MV-4-11 (cell line): ENCODE measurements at places on chromosomes 12 and 14.

DNA sequence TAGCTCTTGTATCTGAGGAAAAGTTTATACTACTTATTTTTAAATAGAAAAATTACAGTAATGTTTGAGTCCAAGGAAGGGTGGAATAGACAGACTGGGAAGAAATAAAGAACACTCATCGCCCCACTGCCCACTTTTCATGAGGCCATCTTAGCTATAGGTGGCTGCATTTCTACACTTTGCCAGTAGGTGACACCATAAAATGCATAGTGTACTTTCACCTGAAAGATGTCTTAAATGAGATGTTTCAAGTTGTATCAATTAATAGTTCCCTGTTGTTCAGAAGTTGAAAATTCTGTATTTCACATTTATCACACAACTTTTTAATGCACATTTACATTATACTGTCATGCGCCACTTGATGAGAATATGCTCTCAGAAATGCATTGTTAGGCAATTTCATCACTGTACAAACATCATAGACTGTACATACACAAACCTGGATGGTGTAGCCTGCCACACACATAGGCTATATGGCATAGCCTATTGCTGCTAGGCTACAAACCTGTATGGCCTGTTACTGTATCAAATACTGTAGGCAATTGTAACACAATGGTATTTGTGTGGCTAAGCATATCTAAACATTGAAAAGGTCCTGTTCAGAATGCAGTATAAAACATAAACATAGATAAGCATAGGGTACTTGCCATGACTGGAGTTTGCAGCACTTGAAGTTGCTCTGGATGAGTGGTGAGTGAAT, 27.6 kb downstream of the PMCH start:
- peak; percentile 32 for DNase-seq

DNA sequence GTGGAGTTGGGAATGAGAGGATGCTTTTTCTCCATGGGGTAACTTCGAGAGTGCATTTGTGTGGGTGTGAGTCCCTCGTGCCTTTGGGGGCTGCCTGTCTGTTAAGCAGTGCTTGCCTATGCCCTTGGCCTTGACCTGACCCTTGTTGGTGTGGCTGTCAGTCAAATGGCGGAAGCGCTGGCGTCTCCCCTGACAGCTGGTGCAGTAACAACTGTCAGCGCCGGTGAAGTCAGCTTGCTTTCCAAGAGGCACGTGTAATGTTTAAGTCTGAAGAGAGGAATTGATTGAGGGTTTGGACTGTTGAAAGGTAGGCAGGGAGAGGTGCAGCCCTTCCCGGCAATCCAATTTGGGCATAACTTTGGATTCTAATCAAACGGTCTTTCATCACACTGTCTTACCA, 211.3 kb downstream of the AACS start:
- no peak for DNase-seq

GRCh38 chr12:2295941-2296461, 243.2 kb downstream of the CACNA1C start:
- peak; percentile 35 for DNase-seq

- DNase-seq: no peak
These were observed 10.9 kb upstream of the MYL2 start for GRCh38 chr12:110931315-110931728.

DNA sequence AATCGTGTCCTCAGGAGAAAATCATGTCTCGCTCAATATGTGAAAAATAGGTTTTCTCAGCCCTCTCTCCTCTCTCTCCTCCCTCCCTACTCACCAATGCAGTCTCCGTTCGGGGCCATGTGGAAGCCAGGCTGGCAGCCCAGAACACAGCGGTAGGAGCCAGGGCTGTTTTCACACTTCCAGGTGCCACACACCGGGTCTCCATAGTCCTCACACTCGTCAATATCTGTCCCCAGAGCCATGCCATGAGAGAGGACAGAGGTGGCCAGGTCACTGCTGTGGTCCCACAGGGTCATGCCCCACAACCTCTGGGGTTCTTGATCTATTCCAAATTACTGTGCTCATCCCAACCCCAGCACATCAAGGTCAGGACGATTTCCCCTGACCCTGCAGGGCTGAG, 13.5 kb downstream of the ISCA2 start:
- DNase-seq: no peak

- no peak for DNase-seq
These were observed 22.4 kb downstream of the MAGOHB start for GRCh38 chr12:10590966-10591365.

DNA sequence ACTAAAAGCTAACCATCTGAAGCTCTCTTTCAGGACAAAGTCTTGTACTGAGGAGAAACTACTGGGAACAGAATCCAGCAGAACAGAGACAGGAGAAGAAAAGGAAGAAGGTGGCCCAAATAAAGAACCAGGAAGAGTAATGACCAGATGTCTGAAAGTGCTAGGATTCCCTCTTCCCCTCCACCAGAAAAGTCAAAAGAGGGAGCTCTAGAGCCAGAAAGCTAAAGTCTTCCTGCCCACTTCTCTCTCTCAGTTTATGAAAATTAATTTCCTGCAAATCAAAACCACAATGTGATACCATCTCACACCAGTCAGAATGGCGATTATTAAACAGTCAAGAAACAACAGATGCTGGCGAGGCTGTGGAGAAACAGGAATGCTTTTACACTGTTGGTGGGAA, 47.2 kb downstream of the SPPL3 start:
- peak; percentile 42 for DNase-seq

- DNase-seq: no peak
These were observed 38.4 kb downstream of the IRF2BPL start for GRCh38 chr14:76990084-76990483.

GRCh38 chr12:33317746-33318145, 121.9 kb downstream of the SYT10 start:
- no peak for DNase-seq

DNA sequence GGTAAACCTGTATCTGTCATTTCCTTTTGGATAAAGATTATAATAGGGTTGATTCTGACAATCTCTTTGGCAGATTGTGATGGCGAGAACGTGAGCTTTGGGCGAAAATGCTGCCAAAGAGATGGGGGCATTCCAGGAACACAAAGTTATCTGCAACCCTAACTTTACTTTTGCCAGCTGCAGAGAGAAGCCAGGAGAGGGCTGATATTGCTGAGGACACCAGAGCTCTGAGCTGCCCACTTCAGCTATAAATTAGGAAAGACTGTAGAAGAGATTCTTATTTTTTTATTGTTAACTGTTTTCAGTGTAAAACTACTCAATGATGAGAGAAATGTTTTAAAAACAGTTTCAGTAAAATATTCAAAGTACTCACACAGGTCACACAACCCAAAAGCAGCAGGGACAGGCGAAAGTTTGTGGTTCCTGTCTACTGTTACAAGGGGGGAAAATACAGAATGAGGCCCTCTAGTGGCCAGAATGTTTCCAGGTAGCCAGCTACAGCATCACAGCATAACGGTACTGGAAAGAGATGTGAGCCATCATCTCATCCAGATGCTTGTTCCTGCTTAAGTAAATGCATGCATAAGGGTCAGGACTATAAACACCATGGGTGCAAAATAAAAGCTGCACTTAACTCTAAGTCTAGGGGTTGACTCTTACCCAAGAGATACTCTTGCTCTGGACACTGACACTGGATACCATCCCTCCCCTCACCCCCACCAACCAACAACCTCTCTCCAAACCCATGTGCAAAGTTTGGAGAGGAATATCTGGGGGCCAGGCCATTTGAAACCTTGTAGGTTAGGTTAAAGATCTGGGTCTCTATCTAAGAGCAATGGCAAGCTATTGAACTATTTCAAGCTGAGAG, 498.4 kb downstream of the RMST start:
- DNase-seq: peak; percentile 0

GRCh38 chr12:106132175-106133135, 6.3 kb downstream of the NUAK1 start:
- no peak for DNase-seq

DNA sequence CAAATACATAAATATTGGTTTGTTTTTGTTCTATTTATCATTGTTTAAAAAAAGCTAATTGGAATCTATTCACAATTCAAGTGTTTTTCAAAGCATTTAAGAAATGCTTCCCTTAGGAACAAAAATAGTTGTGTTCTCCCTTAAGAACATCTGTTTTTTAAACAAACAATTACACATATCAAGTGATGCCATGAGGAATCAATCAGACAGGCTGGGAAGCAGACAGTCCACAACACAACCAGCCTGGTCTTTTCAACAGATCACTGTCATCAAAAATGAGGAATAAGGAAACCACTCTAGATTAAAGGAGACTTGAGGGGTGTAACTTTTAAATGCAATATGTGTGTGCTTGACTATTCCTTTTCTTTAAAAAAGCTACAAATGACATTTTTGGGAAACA, 25.5 kb downstream of the GALC start:
- no peak for DNase-seq

DNA sequence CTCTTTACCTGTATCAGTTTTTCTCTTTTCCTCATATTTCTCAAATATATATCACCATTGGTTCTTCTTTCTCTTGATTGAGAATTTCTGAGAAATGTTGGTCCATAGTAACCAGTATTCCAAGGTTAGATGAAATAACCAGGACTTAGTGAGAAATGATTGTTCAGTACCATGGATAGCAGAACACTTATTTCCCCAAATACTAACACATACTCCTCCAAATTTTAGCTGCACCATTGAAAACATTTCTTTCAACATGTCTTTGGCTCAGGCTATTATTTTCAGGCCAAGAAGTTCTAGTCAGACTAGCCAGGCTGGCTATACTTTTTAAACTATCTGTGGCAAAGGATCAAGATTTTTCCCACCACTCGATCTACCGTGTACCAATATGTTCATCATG, 113.3 kb downstream of the PTPRO start:
- no peak for DNase-seq

GRCh38 chr12:77343291-77343690, 277.9 kb upstream of the E2F7 start:
- no peak for DNase-seq

DNA sequence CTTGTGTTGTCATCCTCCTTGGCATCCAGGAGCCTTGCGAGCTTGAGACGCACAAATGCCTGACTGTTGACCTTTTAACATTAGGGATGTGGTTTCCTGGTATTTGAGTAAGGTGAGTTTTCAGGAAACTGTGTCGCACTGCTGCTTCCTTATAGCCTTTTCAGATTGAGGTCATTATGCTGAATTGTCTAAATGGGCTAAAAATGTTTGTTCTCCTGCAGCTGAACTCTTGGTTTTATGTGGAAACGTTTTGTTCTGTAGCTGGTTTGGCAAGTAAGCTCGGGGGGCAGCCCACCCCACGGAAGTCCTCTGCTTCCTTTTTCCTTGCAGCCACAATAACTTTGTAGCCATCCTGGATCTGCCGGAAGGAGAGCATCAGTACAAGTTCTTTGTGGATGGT, 5.7 kb downstream of the PRKAB1 start:
- DNase-seq: no peak

GRCh38 chr12:117967043-117967442, 1.7 kb downstream of the KSR2 start:
- DNase-seq: no peak

- DNase-seq: no peak
These were observed 247.3 kb downstream of the LRIG3 start for GRCh38 chr12:58673021-58673420.

- peak; percentile 7 for DNase-seq
These were observed 36.6 kb downstream of the SLC16A7 start for GRCh38 chr12:59632408-59632807.

DNA sequence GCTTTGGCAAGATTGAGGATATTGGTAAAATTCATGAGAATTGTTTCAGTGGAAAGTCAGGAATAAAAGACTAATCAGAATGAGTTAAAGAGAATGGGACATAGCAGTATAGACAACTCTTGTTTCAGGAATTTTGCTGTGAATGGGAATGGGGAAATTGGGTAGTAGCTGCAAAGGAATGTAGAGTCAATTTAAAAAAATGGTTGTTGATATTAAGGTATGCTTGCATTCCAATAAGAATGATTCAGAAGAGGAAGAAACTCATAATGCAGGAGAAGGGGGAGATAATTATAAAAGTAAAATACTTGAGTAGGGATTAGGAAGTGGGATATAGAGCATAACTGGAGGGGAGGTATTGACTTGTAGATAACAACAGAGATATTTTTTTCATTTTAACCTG, 40.7 kb downstream of the MNAT1 start:
- no peak for DNase-seq

- no peak for DNase-seq
These were observed 419.4 kb downstream of the SNAPC1 start for GRCh38 chr14:62181591-62181990.

DNA sequence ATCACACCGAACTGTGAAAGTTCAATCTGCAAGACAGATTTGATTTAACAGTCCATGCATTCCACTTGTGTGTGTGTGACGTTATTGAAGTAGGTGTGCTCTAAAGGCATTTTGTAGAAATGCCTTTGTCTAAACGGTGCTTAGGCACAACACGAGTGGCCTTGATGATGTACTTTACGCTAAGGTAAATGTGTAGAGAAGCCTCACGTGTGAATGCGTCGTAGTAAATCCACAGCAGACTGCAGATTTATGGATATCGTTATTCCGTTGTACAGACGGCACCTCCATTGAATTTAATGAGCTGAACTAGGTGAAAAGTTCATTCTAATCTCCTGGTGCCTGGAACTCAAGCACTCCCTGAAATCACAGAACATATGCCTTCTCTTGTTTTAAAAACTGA, 202.8 kb upstream of the STXBP6 start:
- no peak for DNase-seq

- DNase-seq: no peak
These were observed 163.0 kb upstream of the FOXG1 start for GRCh38 chr14:28603606-28604005.

DNA sequence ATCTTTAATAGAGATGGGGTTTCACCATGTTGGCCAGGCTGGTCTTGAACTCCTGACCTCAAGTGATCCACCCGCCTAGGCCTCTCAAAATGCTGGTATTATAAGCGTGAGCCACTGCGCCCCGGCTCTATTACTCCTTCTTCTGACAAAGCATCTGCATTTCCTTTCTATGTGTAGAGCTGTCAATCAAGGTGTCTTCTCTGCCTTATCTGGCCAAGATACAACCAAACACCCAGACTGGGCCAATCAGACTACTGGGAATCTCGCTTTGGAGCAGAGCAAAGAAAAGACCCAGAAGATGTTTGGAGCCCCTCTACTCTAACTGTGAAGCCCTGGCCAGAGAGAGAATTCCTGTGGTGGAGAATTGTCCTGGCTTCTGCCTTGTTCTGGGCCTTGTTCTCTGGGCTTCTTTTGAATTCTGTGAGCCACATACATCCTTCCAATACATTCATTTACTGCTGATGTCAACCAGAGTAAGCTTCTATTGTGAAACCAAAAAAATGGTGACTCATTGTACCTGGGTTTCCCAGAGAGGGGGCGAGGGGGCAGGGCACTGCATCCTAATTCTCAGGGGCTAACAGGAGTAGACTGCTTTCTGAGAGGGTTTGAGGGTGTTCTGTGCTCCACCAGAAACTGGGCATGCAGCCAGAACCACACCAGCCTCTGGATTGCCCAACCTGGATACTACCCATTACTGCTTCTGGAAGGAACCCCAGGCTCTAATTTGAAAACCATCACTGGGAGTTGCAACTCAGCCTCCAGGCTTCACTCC, 18.8 kb upstream of the FLVCR2 start:
- peak; percentile 87 for DNase-seq

GRCh38 chr12:103855036-103855712, 14.1 kb upstream of the NT5DC3 start:
- no peak for DNase-seq

- DNase-seq: peak; percentile 88
These were observed 138.4 kb downstream of the STXBP6 start for GRCh38 chr14:24911324-24912109.

- DNase-seq: no peak
These were observed 79.8 kb downstream of the PCNX1 start for GRCh38 chr14:70987041-70987440.
